ENCODE measurements at places on chromosomes 12 and 14. TPM values are rescaled to one million over a fixed set of nuclear protein-coding genes. Genes with fewer than 3 reads are reported as not detected.
A peak's percentile ranks its signal among the peaks of the same experiment; 100 is the strongest.

GRCh38 chr14:64614805-64615391 is 65.1 kb downstream of the PPP1R36 start:
- no peak overlapping the region for H3K27ac ChIP-seq
- no peak for DNase-seq
- H3K4me3 ChIP-seq = no peak overlapping the region
- peaks cover 49% of the 10 kb centered on the region for H3K4me1 ChIP-seq
- H3K36me3 ChIP-seq = no peaks in the 10 kb centered on the region

GRCh38 chr12:6334359-6334758 is 7.5 kb downstream of the TNFRSF1A start:
- H3K27me3 ChIP-seq = no peaks in the 10 kb centered on the region
- H3K36me3 ChIP-seq = peaks cover 54% of the 10 kb centered on the region
- H3K4me1 ChIP-seq = peaks cover 97% of the 10 kb centered on the region
- H3K27ac ChIP-seq = peak overlapping the region; percentile 99
- peak overlapping the region; percentile 92 for H3K4me3 ChIP-seq

DNA sequence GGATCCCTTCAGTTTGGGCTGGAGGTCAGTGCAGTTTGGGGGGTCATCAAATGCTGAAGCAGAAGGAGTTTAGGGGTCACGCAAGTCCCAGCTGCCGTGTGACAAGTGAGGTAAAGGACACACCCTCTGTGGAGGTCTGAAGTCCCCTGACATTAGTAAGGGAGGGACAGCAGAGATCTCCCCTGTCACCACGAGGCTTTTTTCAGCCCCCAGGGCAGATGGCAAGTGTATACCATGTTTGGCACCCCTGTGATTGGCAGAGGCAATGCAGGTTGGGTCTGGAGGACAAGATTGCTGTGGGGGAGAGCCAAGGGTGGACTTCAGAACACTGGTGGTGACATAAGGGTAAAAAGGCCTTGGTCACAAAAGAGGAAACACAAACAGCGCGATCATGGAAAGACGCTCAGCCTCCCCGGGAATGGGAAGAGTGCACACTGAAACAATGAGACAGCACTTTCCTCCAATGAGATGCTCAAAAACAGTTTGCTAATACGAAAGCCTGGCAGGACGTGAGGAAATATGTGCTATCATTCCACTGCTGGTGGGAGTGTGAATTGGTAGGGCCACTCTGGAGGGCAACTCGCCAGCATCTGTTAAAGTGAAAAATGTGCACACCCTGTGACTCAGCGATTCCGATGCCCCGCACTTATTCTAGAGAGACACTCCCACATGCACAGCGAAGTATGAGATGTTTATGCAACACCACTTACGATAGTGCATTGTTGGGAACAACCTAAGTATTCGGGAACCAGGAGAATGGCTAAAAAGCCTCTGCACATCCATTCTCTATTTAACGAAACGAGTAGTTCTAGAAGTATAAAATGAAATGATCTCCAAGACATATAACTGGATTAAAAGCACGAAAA is 14.4 kb upstream of the CD27 start:
- peak overlapping the region; percentile 21 for H3K4me3 ChIP-seq
- H3K27me3 ChIP-seq = no peaks in the 10 kb centered on the region
- no peaks in the 10 kb centered on the region for H3K36me3 ChIP-seq
- peak; percentile 89 for DNase-seq
- H3K4me1 ChIP-seq = peaks cover 16% of the 10 kb centered on the region
- H3K27ac ChIP-seq = peak overlapping the region; percentile 87

DNA sequence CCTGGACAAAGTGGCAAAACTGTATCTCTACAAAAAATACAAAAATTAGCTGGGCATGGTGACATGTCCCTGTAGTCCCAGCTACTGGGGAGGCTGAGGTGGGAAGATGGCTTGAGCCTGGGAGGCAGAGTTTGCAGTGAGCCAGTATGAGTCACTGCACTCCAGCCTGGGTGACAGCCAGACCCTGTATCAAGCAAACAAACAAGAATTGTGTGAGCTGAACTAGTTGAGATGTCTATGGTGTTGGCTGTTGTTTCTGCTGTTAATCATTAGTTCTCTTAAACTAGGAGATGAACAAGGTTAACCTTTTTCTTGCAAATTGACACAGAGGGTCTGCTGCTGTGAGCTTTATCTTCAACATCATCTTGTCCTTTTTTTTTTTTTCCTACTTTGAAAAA is 23.6 kb downstream of the RASSF3 start:
- H3K36me3 ChIP-seq = no peaks in the 10 kb centered on the region
- peak overlapping the region; percentile 51 for H3K27ac ChIP-seq
- H3K4me1 ChIP-seq = peaks cover 91% of the 10 kb centered on the region
- DNase-seq = peak; percentile 66
- no peak overlapping the region for H3K4me3 ChIP-seq

Gene ADGRD1
- 43.8 TPM for total RNA-seq

- no peaks in the 10 kb centered on the region for H3K4me1 ChIP-seq
- peak; percentile 76 for DNase-seq
- H3K4me3 ChIP-seq = no peak overlapping the region
- no peak overlapping the region for H3K27ac ChIP-seq
- no peaks in the 10 kb centered on the region for H3K36me3 ChIP-seq
- no peaks in the 10 kb centered on the region for H3K27me3 ChIP-seq
Measured at GRCh38 chr14:99995700-99996356, 69.4 kb upstream of the EVL start.

Gene INHBC
- not detected for total RNA-seq

Gene ACTR6
- 8.0 TPM for total RNA-seq

GRCh38 chr12:93018610-93019009 is 89.5 kb upstream of the EEA1 start:
- H3K27me3 ChIP-seq = no peaks in the 10 kb centered on the region
- H3K36me3 ChIP-seq = no peaks in the 10 kb centered on the region
- H3K4me1 ChIP-seq = no peaks in the 10 kb centered on the region
- H3K4me3 ChIP-seq = no peak overlapping the region

- DNase-seq = no peak
- H3K36me3 ChIP-seq = no peaks in the 10 kb centered on the region
- no peak overlapping the region for H3K27ac ChIP-seq
- no peak overlapping the region for H3K4me3 ChIP-seq
- no peaks in the 10 kb centered on the region for H3K4me1 ChIP-seq
Measured at GRCh38 chr12:80679346-80680131, 27.9 kb upstream of the MYF6 start.

Gene BHLHE41
- 2.2 TPM for total RNA-seq

DNA sequence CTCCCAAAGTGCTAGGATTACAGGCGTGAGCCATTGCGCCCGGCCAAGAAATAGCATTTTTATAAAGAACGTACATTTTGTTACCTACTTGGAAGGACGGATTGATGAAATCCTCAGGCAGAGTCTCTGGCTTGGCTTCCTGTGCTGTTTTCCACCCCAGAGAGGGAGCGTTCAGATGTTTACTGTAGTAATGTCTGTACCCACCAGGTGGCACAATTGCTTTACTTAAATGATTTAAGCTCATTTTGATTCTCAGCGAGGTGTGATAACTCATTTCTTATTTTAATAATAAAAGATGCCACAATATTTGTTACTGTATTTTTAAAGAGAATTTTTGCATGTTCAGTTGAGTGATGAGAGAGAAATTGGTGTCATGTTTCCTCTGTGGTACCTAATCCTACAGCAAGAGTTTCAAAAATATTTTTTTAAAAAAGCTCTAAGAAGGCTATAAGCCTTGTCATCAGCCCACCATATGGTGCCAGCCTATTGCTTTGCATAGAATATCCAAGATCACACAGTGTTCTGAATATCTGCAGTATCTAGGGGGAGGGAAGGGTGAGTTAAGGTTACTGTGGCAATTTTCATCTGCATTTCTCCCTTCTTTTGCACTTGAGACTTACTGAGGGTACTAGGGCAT is 82.6 kb upstream of the TRAF3 start:
- no peaks in the 10 kb centered on the region for H3K27me3 ChIP-seq
- DNase-seq = peak; percentile 71
- peaks cover 95% of the 10 kb centered on the region for H3K4me1 ChIP-seq
- H3K4me3 ChIP-seq = no peak overlapping the region

DNA sequence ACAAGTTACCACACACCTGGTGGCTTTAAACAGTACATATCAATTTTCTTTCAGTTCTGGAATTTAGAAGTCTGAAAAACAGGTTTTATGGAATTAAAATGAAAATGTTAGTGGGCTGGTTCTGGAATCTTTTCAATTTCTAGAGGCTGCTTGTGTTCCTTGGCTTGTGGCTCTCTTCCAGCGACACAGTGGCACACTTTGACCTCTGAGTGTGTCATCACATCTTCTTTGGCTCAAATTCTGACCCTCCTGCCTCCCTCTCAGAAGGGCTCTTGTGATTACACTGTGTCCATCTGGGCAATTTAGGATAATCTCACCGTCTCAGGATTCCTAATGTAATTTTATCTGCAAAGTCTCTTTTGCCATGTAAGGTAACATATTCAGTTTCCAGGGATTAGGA is 170.0 kb downstream of the PLCZ1 start:
- no peaks in the 10 kb centered on the region for H3K27me3 ChIP-seq
- no peaks in the 10 kb centered on the region for H3K36me3 ChIP-seq
- no peak overlapping the region for H3K4me3 ChIP-seq
- no peak overlapping the region for H3K27ac ChIP-seq
- DNase-seq = no peak

- H3K27ac ChIP-seq = no peak overlapping the region
- H3K4me1 ChIP-seq = no peaks in the 10 kb centered on the region
- no peak for DNase-seq
- H3K36me3 ChIP-seq = no peaks in the 10 kb centered on the region
- no peak overlapping the region for H3K4me3 ChIP-seq
- no peaks in the 10 kb centered on the region for H3K27me3 ChIP-seq
Measured at GRCh38 chr12:48422060-48422459, 50.3 kb upstream of the ANP32D start.

Gene MIP
- not detected for total RNA-seq

Gene PRIMA1
- total RNA-seq = 9.8 TPM

GRCh38 chr12:65879878-65880277 is 55.6 kb downstream of the HMGA2 start:
- H3K27ac ChIP-seq = no peak overlapping the region
- no peaks in the 10 kb centered on the region for H3K36me3 ChIP-seq
- peaks cover 26% of the 10 kb centered on the region for H3K4me1 ChIP-seq
- no peak for DNase-seq
- H3K27me3 ChIP-seq = peaks cover 3% of the 10 kb centered on the region

GRCh38 chr12:121003650-121004049 is 12.6 kb downstream of the C12orf43 start:
- H3K4me3 ChIP-seq = no peak overlapping the region
- peak overlapping the region; percentile 66 for H3K27ac ChIP-seq
- H3K27me3 ChIP-seq = no peaks in the 10 kb centered on the region
- H3K4me1 ChIP-seq = peaks cover 50% of the 10 kb centered on the region
- H3K36me3 ChIP-seq = peaks cover 73% of the 10 kb centered on the region
- peak; percentile 61 for DNase-seq

DNA sequence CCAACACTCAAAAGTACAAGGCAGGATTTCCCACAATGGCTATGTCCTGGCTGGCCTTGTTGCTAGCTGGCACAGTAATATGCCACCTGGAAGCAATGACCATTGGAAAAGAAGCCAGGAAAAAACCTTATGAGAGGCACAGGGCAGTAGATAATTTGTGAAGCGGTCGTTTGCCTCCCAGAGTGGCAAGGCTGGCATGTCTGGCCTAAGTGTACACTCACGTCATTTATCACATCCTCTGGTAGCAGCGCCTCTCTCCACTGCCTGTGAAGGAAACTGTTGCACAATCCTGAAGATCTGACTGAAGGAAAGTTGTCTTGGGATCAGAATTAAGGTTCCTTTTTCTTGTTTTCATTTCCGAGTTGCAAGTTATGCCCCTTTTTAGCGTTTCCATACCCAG is 408.5 kb downstream of the ZFP36L1 start:
- H3K36me3 ChIP-seq = no peaks in the 10 kb centered on the region
- DNase-seq = peak; percentile 58
- no peaks in the 10 kb centered on the region for H3K27me3 ChIP-seq
- H3K4me1 ChIP-seq = peaks cover 15% of the 10 kb centered on the region
- no peak overlapping the region for H3K4me3 ChIP-seq
- peak overlapping the region; percentile 77 for H3K27ac ChIP-seq

Gene NTS
- total RNA-seq = not detected

Gene TMEM132D
- total RNA-seq = 0.92 TPM

DNA sequence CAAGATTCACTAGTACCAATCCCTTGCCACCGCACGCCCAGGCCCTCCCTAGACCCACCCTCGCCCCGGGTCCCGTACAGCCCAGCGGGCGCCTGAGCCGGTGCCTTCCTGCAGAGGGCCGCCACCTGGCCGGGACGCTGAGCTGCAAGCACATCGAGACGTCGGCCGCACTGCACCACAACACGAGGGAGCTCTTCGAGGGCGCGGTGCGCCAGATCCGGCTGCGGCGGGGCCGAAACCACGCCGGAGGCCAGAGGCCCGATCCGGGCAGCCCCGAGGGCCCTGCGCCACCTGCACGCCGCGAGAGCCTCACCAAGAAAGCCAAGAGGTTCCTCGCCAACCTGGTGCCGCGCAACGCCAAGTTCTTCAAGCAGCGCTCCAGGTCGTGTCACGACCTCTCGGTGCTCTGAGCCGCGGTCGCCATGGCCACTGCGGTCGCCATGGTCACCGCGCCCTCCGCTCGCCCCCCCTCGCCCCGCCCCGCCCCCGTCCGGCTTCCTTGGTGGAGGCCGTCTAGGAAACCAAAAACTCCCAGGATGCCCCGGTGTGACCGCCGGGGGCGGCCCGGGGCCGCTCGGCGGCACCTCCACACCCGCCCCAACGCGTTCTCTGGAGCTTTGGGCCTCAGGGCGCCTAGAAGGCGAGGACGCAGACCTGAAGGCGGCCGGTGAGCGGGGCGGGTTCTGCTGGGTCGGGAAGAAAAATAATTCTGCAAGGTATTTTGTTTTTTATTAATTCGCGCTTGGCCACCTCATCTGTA is 3.7 kb downstream of the REM2 start:
- peak overlapping the region; percentile 57 for H3K4me3 ChIP-seq
- H3K4me1 ChIP-seq = peaks cover 41% of the 10 kb centered on the region

DNA sequence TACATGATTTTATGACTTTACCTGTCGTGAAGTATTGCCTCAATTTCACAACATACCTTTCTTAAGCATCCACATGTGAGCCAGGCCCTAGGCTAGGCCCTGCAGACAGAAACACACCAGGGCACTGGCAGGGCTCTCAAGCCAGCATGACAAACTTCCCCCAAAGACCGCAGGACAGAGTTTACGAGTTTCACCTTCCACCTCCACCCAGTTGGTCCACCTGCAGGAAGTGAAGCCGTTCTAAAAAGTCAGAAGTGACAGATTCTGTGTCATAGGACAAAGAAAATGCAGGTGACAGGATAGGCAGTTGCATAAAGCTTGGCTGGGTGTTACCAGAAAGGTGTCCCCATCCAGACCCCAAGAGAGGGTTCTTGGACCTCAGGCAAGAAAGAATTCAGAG is 382.3 kb downstream of the PCNX1 start:
- H3K27ac ChIP-seq = no peak overlapping the region
- no peaks in the 10 kb centered on the region for H3K36me3 ChIP-seq
- DNase-seq = no peak

Gene DNAH10
- total RNA-seq = not detected

Gene CLEC9A
- not detected for total RNA-seq

Gene TSPAN19
- total RNA-seq = not detected

GRCh38 chr14:56331592-56332216 is 213.5 kb downstream of the PELI2 start:
- H3K36me3 ChIP-seq = no peaks in the 10 kb centered on the region
- DNase-seq = peak; percentile 48
- H3K27ac ChIP-seq = no peak overlapping the region
- no peak overlapping the region for H3K4me3 ChIP-seq

GRCh38 chr14:76832503-76832988 is 6.3 kb downstream of the LRRC74A start:
- H3K27ac ChIP-seq = no peak overlapping the region
- no peaks in the 10 kb centered on the region for H3K27me3 ChIP-seq
- H3K4me1 ChIP-seq = no peaks in the 10 kb centered on the region
- H3K36me3 ChIP-seq = no peaks in the 10 kb centered on the region
- DNase-seq = no peak

All from stomach (tissue), 19 donors.